HCT116 (cell line): ENCODE measurements at places on chromosomes 4 and X. TPM values are rescaled to one million over a fixed set of nuclear protein-coding genes. Genes with fewer than 3 reads are reported as not detected.

Gene PDLIM3
- 11.5 TPM for total RNA-seq

Gene TBC1D9
- 9.5 TPM for total RNA-seq

GRCh38 chr4:159768016-159768415 lies 665.1 kb downstream of the RAPGEF2 start:
- H3K4me1 ChIP-seq = no peaks in the 10 kb centered on the region
- H3K36me3 ChIP-seq = no peaks in the 10 kb centered on the region
- no peak overlapping the region for H3K27ac ChIP-seq

DNA sequence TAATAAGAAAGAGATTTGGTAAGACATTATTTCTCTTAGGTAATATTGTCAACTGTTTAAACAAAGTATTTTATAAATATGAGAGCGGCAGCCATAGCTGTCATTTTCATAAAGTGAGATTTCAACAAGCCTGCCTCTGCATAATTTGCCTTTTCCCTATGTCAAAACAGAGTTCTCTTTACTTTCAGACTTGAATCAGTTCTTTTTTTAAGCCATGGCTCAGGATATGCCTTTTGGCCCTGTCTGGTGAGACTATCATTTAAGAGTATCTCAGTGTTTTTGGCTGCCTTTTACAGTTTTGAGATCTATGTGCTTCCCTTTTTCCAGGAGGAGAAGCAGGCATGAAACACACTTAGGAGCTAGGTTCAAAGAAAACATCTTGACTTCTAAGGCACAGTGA lies 7.5 kb upstream of the GUCY1A1 start:
- H3K36me3 ChIP-seq = no peaks in the 10 kb centered on the region
- H3K27ac ChIP-seq = no peak overlapping the region
- DNase-seq = no peak

GRCh38 chr4:13705521-13706041 lies 78.1 kb upstream of the BOD1L1 start:
- H3K4me1 ChIP-seq = no peaks in the 10 kb centered on the region
- DNase-seq = no peak
- no peak overlapping the region for H3K4me3 ChIP-seq
- no peaks in the 10 kb centered on the region for H3K27me3 ChIP-seq
- H3K36me3 ChIP-seq = no peaks in the 10 kb centered on the region

DNA sequence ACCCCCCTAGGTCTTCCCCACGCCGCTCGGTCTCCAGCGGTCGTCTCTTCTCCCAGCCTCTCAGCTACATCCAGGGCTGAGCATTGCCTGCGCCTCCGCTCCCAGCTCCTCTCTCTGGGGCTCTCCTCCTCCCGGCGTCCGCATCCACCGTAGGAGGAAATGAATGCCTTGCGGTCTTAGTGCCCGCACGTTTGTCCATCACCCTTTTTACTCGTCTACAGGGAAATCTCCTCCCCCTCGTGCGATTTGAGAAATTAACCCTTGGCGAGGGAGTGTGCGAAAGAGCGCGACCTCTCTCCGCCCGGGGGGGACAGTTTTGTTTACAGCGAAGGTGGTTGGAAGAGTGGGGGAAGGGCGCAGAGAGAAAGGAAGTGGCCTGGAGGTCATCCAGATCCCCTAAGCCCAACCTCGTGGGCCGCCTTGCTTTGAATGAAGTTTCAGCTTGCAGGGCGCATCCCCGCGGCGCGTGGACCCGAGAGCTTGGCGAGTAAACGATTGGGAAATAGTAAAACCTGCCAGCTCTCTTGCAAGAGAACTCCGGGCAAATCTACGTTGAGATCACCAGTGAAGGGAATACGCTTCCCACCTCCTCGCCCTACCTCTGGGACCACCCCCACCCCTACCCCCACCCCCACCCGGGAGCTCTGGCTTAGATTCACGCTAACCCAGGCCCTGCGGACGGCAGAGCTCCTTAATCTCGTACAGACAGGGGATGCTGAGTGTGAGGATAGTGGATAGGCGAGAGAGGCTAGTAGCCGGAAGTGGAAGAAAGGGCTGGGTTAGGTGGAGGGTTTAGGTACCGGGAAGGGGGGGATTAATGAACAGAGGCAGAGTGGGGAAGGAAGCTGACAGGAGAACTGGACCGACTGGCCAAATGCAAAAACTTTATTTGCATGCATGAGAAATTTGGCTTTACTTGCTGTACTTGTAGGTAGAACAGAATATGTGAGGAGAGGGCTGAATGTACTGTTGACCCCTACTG lies at the start of gene ELOVL6:
TSS of gene ELOVL6 (minus strand) at position 181 of the 982 bp plus-strand sequence. CDS start 280 bp downstream, outside the sequence.
- H3K4me1 ChIP-seq = peaks cover 40% of the 10 kb centered on the region
- peak; percentile 61 for DNase-seq

DNA sequence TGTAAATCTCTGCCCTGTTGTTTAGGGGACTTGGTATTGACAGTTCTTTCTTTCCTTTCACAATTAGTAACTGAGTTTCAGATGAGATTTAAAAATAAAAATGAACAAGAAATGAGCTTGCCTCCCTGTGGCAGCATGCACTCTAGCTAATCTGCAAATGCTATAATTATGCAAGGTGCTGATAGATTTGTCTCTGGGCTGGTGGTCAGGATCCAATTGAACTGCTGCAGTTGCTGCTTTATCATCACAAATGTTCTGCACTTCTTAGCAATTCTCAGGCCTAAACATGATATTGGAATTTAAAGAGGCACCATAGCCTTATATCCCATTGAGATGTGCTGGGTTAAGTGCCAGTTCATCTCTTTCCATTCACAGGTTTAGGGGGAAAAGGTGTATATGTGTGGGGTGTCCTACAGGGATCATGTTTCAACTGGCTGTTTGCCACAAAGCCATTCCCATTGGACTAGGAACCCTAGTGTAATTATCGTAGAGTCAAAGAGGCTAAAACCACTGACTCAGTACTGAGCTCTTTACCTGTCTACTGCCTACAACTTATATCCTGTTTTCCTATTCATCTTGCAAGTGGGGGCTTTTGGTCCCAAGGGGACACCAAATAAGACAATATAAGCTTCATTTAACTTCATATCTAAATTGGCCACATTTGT lies 260.3 kb upstream of the TEX13A start:
- no peak for DNase-seq
- no peaks in the 10 kb centered on the region for H3K4me1 ChIP-seq
- H3K4me3 ChIP-seq = no peak overlapping the region

GRCh38 chr4:33658971-33659370 lies 2585.3 kb downstream of the ARAP2 start:
- H3K27ac ChIP-seq = no peak overlapping the region
- no peak overlapping the region for H3K4me3 ChIP-seq
- no peak for DNase-seq
- H3K36me3 ChIP-seq = no peaks in the 10 kb centered on the region
- no peaks in the 10 kb centered on the region for H3K4me1 ChIP-seq

- H3K4me3 ChIP-seq = no peak overlapping the region
- no peaks in the 10 kb centered on the region for H3K4me1 ChIP-seq
- no peak for DNase-seq
- no peaks in the 10 kb centered on the region for H3K36me3 ChIP-seq
- H3K27ac ChIP-seq = no peak overlapping the region
These were observed 148.0 kb downstream of the STIM2 start for GRCh38 chr4:27008679-27009078.

GRCh38 chr4:166284221-166284620 lies 411.2 kb downstream of the TLL1 start:
- no peak for DNase-seq
- no peak overlapping the region for H3K4me3 ChIP-seq
- no peaks in the 10 kb centered on the region for H3K4me1 ChIP-seq
- no peaks in the 10 kb centered on the region for H3K27me3 ChIP-seq
- no peaks in the 10 kb centered on the region for H3K36me3 ChIP-seq
